ENCODE measurements at places on chromosomes 5 and 9. TPM values are rescaled to one million over a fixed set of nuclear protein-coding genes. Genes with fewer than 3 reads are reported as not detected.
A peak's percentile ranks its signal among the peaks of the same experiment; 100 is the strongest.

Gene OR1J1
- total RNA-seq, result not detected

DNA sequence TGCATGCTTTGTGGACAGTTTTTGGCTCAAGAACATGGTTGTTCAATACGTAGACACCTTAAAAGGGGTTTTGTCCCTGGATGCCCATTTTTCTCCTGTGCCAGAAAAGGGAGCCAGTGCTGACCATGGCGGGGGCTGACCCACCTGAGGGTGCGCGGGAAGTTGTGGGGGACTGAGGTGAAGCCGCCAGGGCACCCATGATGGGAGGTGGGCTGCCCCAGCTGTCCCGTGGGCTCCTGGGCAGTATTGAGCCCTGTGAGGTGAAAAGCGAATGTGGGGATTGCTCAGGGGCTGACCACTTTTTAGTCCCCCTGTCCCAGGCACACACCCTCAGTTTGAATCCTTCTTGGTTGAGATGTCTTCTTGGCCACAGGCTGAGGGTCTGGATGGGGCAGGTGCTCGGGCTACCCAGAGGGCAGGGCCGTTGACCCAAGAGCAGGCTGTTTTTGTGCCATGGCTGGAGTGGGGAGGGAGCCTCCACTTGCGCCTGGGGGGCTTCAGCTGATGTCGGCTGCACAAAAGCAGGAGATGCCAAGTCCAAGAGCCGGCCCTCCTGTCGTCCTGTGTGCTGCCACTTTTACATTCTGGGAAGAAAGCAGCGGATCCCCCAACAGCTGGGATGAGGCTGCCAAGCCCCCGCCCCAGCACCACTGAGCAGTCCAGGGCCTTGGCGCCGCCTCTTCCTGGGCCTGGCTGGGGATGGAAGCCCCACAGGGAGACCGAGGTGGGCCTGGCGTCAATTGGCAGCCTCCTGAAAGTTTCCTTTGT lies 120.1 kb downstream of the WNK2 start:
- DNase-seq, result no peak

DNA sequence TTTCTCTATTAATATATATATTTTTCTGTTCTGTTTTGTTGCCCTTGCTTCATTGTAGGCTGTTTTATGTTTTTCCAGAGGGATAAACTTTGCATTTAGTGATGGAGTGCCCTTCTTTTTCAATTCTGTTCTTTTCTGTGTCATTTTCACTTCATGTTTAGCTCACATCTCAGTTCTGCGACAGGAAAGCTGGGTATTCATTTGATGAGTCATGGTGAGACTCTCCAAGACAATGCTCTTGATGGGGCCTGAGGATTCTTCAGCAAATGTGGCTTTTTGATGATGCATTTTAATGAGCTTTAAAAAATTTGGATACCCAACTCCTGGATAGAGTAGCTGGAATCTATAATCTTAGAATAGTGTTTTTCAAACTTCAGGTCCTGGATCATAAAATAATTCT lies 56.5 kb upstream of the SPATA31D4 start:
- peak; percentile 45 for DNase-seq

- no peak for DNase-seq
Measured at GRCh38 chr5:35963381-35963843, 25.0 kb upstream of the CAPSL start.

GRCh38 chr9:33446240-33446945 lies 1.0 kb downstream of the AQP3 start:
- DNase-seq, result no peak

DNA sequence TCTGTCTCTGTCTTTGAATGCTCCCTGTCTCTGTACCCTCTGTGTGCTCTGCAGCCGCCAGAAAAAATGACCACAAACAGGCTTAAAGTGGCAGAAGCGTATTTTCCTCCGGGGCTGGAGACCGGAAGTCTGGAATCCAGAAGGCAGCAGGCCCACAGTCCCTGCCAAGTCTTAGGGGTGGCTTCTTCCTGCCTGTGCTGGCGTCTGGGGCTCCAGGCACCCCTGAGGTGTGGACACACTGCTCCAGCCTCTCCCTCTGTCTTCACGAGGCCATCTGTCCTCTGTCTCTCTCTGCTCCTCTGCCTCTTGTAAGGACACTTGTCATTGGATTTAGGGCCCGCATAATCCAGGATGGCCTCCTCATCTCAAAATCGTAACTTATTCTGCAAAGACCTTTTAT lies 298.4 kb upstream of the IRX4 start:
- no peak for DNase-seq

- peak; percentile 56 for DNase-seq
Measured at GRCh38 chr9:134325813-134326723, at the start of gene RXRA. RXRA (plus strand) TSS chr9:134326455; CDS start chr9:134326632, 177 bp downstream.

DNA sequence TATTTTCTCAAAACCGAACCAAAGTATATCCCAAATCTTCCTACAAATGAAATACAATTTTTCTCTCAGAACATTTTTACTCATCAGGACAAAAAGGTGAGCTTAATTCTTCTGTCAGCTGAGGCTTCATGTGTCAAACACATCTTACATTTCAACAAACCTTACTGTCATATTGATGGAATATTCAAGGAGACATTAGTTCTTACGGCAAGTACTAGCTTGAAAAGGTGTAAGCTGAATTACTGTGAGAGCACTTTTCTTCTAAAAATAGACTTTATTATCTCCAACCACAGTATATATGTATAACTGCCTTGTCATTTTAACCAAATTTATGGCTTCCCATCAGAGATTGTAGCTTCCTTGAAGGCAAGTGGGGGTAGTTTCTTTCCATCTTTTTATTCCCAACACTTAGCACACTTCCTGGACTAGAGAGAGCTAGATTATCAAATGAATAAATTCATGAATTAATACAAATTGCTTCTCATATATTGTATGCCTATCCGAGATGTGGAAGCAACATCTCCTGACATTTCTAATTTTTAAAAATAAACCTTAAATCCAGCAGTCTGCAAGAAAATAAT lies 822.7 kb upstream of the DMAC1 start:
- no peak for DNase-seq
